ENCODE measurements at places on chromosomes 13 and 19. TPM values are rescaled to one million over a fixed set of nuclear protein-coding genes. Genes with fewer than 3 reads are reported as not detected.

DNA sequence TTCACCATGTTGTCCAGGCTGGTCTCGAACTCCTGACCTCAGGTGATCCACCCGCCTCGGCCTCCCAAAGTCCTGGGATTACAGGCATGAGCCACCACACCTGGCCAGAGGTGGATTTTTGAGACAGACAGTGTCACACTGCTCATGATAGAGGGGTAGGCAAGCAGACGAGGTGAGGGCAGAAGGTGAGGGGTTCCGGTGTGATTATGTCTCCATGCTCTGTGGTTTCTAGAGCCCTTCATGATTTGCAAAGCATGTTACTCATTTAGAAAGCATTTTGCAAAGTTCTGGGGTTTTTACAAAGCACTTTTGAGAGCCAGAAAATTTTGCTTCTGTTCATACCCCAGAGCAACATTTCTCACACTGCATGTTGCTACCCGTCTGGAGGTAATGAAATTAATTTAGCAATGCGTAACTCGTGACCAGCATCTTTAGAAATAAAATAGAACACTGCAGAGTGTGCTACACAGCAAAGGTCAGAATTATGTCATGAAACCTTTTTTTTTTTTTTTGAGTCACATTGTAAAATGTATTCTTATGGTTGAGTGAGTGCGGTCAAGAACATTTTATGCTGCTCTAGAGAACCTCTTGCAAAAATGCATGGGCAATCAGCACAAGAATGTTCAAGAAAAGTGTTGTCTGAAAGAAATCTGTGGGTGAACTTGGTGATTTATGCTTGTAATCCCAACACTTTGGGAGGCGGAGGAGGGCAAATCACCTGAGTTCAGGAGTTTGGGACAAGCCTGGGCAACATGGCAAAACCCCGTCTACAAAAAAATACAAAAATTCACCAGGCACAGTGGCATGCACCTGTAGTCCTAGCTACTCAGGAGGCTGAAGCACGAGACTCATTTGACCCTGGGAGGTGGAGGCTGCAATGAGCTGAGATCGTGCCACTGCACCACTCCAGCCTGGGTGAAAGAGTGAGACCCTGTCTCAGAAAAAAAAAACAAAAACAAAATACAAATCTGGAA lies 58.0 kb downstream of the MAP4K1 start:
- peak; percentile 45 for DNase-seq

DNA sequence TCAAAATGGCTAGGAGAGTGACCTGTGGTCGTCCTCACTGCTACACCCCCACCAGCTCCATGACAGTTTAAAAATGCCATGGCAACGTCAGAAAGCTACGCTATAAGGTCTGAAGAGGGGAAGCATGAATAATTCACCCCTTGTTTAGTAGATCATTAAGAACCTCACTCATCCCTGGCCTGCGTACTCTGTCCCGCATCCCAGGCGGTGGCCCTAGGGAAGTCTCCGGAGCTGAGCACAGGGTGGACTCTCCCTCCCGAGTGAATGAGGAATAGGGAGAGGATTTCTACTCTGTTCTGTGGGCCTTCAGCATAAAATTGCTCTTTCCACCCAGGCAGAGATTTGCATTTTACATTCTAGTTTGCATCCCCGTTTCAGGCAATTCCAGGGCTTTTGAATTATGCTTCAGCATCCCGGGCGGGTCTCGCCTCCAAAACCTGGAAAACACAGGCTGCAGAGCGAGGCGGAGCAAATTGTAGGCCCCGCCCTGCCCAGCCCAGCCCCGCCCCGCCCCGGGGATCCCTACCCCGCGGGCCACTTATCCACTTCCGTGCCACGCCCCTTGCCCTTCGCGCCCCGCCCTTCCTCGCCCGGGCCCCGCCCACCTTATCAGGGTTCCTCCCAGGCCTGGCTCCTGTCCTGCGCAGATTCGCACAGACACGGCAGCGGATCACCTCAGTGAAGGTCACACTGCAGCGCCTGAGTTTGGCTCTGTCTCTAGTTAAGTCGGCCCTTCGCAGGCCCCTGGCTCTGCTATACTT lies 7.5 kb upstream of the ZNF525 start:
- DNase-seq = no peak

GRCh38 chr13:46178821-46179220 lies 3.2 kb downstream of the LCP1 start:
- no peak for DNase-seq

GRCh38 chr19:56133858-56134653 lies 7.0 kb upstream of the ZNF444 start:
- DNase-seq = peak; percentile 63

GRCh38 chr13:39327172-39327479 lies 275.9 kb downstream of the LHFPL6 start:
- DNase-seq = no peak

DNA sequence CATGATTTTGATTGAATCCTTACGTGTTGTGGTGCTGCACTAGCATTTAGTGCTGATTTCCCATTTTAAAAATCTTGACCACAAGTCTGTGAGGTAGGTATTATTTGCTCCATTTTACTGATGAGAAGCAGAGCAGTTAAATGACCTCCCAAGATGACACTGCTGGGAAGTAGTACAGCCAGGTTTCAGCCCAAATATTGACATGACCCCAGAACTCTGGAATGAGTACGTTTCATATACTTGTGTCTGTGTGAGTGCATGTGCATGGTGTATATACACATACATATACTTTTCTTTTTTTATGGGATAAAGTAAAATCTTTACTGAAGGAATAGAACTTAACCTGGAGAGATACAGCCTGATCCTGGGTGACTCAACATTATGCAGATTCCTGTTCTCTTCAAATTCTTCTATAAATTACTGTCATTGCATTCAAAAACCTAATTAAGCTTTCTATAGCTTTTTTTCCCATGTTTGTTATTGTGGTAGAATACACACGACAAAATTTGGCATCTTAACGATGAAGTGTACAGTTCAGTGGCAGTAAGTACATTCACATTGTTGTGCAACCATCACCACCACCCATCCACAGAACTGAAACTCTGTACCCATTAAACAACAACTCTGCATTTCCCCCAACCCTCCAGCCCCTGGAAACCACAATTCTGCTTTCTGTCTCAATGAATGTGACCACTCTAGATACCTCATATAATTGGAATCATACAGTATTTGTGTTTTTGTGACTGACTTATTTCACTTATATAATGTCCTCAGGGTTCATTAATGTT lies 311.9 kb downstream of the MTUS2 start:
- no peak for DNase-seq

GRCh38 chr13:105565136-105565727 lies 970.2 kb downstream of the EFNB2 start:
- DNase-seq = no peak

DNA sequence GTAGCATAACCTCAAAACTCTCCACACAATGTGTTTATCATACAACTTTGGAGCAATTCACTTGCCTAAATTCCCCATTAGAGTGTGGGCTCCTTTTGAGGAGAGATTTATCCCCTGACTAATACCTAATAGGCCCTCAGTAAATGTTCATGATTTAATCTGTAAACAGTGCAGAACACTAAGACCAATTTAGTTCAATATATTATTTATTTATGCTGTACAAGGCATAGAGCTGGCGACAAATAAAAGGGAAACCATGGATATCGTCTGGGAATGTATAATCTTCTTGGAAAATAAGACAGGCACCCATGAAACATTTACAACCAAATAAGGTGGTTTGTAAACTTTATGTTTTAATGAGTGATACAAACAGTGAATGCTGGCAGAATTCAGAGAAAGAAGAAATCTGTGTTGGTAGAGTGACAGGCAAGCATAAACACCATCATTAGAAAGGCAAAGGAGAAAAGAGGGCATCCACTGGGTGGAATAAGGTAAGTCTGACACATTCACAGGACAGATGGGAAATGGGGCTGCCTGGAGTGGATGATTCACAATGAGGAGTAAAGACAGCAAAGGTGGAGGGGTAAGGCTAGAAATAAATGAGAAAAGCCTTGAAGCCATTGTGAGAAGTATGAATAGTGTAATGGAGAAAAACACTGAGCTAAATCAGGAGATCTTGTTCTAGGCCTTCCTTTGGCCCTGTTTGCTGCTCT lies 106.1 kb upstream of the MIR17HG start:
- DNase-seq = no peak

GRCh38 chr13:41284512-41285288 lies 21.3 kb upstream of the MTRF1 start:
- DNase-seq = peak; percentile 89

DNA sequence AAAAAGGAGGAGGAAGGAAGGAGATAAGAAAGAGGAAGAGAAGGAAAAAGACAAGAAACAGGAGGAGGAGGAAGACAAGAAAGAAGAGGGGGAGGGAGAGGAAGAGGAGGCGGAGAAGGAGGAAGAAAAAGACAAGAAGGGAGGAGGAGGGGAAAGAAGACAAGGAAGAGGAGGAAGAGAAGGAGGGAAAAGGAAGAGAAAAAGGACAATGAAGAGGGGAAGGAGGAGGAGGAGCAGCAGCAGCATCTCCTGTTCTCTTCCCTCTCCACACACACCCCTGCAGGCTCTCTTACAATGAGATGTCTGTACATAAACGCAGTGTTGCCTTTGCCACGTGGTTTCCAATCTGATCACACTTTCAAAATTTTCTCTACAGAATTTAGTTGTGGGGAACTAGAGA lies 66.6 kb downstream of the RUBCNL start:
- DNase-seq = no peak

DNA sequence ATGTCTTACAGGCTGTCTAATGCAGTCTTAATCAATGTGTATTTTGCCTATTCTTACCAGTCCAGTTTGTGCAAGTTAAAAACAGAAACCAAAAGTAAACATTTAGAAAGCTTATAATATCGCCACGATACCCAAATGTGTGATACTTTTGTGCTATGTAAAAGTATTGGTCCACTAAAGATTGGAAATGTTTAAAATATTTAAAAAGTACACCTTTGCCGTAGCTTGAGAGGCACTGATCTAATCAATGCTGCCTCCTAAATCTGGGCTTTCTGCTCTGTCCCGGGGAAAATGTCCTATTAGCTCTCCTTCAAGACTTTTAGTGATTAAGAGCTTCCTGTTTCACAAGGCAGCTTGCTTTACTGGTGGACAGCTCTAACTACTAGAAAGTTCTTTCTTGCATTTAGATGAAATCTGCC lies 64.7 kb downstream of the DNAJC15 start:
- DNase-seq = peak; percentile 54

- peak; percentile 75 for DNase-seq
Observed at GRCh38 chr19:32599736-32600157, 18.8 kb downstream of the PDCD5 start.

DNA sequence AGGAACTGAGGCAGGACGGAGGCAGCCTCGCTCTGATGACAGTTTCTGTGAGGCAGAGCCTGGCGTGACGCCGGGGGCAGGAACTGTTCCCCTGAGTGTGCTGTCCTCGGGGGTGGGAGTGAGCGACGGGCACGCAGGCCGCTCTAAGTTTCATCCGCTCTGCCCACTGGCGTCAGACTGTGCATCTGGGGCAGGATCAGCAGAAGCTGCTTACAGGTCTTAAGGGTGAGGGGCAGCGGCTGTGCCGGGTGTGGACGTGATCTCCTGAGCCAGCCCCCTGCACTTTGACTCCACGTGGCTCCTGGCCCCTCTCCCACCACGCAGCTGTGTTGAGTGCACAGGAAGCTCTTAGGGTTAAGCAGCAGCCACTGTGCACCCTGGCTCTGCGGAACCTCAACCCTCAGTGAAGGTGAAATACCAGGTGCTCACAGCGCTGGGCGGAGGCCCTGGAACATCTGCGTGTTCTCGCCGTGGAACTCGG lies 1.5 kb downstream of the GRK1 start:
- DNase-seq = no peak

- no peak for DNase-seq
Observed at GRCh38 chr19:16612636-16613035, 15.4 kb downstream of the MED26 start.

GRCh38 chr13:113916330-113916815 lies 52.5 kb upstream of the GAS6 start:
- DNase-seq = peak; percentile 81

- DNase-seq = no peak
Observed at GRCh38 chr13:106696140-106696539, 128.2 kb upstream of the ARGLU1 start.

- DNase-seq = peak; percentile 59
Observed at GRCh38 chr13:34208336-34208735, 390.4 kb downstream of the RFC3 start.

- DNase-seq = peak; percentile 75
Observed at GRCh38 chr13:20118268-20119140, 42.3 kb downstream of the GJA3 start.

DNA sequence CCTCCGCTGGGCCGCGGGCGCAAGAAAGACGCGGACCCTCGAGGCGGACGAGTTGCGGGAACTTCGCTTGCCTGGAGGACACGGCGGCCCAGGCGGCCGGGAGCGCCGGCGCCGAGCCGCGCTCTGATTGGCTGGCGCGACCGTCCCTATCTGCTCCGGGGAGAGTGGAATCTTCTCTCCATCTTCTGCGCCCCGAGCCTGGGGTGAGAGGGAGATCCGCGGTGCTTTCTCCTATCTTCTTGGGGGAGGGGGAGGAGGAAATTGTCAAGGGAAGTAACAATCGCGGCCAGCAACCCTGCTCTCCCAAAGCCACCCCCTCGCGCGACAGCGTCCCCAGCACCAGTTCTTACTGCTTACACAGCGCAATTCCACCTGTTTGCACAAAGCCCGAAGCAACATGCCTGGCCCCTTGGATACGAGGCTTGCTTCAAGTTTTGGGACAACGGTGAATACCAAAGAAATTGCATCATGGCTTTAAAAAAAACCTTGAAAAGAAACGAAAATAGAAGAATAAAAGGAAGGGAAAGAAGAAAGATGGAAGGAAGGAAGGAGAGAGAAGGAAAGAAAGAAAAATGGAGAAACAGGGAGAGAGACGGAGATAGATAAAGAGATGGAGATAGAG lies 4.8 kb downstream of the SOX21 start:
- no peak for DNase-seq

CEACAM21 gene
- total RNA-seq = not detected

TMEM143 gene
- total RNA-seq = 27.1 TPM

FUZ gene
- 21.1 TPM for total RNA-seq

SIGLEC12 gene
- not detected for total RNA-seq

TMEM145 gene
- total RNA-seq = not detected

NKPD1 gene
- 0.25 TPM for total RNA-seq

WDR18 gene
- total RNA-seq = 83.4 TPM

CGB1 gene
- 4.2 TPM for total RNA-seq

IZUMO2 gene
- total RNA-seq = not detected

CEACAM20 gene
- not detected for total RNA-seq
